ENCODE measurements at places on chromosomes 3 and 15.

- DNase-seq: no peak
- no peaks in the 10 kb centered on the region for H3K27me3 ChIP-seq
- peaks cover 2% of the 10 kb centered on the region for H3K36me3 ChIP-seq
- no peak overlapping the region for H3K4me3 ChIP-seq
- no peak overlapping the region for H3K27ac ChIP-seq
Observed at GRCh38 chr3:143525408-143525807, 322.9 kb downstream of the SLC9A9 start.

GRCh38 chr3:196496183-196496582 is 7.4 kb downstream of the RNF168 start:
- no peaks in the 10 kb centered on the region for H3K27me3 ChIP-seq
- peak overlapping the region; percentile 63 for H3K27ac ChIP-seq
- DNase-seq: no peak
- H3K4me3 ChIP-seq: no peak overlapping the region

GRCh38 chr3:187849016-187849654 is 103.9 kb upstream of the BCL6 start:
- no peaks in the 10 kb centered on the region for H3K27me3 ChIP-seq
- H3K4me1 ChIP-seq: peaks cover 9% of the 10 kb centered on the region
- H3K27ac ChIP-seq: no peak overlapping the region
- peaks cover 2% of the 10 kb centered on the region for H3K36me3 ChIP-seq
- no peak for DNase-seq
- no peak overlapping the region for H3K4me3 ChIP-seq

DNA sequence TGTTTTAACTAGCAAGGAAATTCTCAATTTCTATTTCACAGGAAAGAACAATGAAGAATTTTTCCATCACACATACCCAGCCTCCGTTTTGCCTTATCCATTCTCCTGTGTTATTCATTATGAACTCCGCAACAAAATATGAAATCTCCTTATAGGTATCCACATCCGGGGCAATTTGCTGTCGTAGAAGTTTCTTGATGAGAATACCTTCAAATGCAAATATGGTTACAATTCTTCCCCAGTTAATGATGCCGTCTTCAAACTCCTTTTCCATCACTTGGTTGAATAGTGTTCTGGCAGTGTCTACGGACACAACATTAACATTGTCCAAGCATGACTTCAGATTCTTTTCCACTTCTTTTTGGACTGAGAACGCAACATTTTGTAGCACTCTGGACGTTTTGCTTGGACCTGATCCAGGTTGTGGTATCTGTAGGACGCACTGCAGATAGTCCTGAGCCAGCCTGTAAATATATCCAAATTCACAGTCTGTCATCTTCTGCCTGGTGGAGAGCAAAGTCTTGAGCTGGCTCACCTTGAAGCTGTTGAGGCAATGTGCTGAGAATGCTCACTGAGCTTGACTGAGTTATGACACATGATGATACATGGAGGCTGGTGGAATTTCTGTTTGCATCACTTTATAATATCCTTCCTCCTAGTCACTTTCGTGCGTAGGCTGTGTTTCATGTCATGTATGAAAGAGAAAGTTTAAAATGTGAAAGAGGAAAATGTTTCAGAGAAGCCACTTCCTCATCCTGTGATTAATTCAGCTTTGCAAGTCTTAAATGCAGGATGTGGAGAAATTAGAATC is at the start of gene BCL2A1:
BCL2A1 (minus strand) TSS at position 573 of the 811 bp plus-strand sequence; CDS start at position 496, 77 bp downstream.
- no peaks in the 10 kb centered on the region for H3K27me3 ChIP-seq
- H3K36me3 ChIP-seq: peaks cover 8% of the 10 kb centered on the region
- H3K4me3 ChIP-seq: peak within 1 kb of the TSS; percentile 94
- peak within 1 kb of the TSS; percentile 98 for H3K27ac ChIP-seq
- DNase-seq: peak; percentile 49

GRCh38 chr15:99126930-99127329 is 22.1 kb downstream of the SYNM start:
- H3K27me3 ChIP-seq: no peaks in the 10 kb centered on the region
- no peaks in the 10 kb centered on the region for H3K4me1 ChIP-seq
- H3K36me3 ChIP-seq: peaks cover 35% of the 10 kb centered on the region
- DNase-seq: no peak

DNA sequence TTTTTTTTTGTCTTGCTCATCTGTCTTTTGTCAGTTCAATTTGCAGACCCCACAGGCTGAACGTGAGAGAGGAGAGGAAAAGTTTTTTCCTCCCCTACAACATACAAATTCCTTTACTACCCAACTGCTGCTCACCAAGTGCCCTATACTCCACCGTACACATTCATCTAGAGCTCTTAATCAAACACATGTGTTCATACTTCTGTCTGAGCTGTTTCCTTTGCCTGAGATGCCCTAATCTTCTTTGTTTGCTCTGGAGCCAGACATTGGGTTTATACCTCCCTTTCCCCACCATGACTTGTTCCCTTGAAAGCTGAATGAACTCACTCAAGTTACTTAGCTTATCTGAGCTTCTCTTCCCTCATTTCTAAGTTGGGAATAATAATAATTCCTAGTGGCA is 122.7 kb upstream of the RASGRP1 start:
- peaks cover 2% of the 10 kb centered on the region for H3K36me3 ChIP-seq
- no peaks in the 10 kb centered on the region for H3K27me3 ChIP-seq
- peak overlapping the region; percentile 51 for H3K27ac ChIP-seq
- H3K4me3 ChIP-seq: peak overlapping the region; percentile 2
- peaks cover 69% of the 10 kb centered on the region for H3K4me1 ChIP-seq

GRCh38 chr3:45218578-45219390 is 7.3 kb downstream of the TMEM158 start:
- no peak overlapping the region for H3K4me3 ChIP-seq
- H3K27ac ChIP-seq: no peak overlapping the region
- no peak for DNase-seq
- H3K27me3 ChIP-seq: peaks cover 90% of the 10 kb centered on the region
- H3K4me1 ChIP-seq: peaks cover 2% of the 10 kb centered on the region
- no peaks in the 10 kb centered on the region for H3K36me3 ChIP-seq

DNA sequence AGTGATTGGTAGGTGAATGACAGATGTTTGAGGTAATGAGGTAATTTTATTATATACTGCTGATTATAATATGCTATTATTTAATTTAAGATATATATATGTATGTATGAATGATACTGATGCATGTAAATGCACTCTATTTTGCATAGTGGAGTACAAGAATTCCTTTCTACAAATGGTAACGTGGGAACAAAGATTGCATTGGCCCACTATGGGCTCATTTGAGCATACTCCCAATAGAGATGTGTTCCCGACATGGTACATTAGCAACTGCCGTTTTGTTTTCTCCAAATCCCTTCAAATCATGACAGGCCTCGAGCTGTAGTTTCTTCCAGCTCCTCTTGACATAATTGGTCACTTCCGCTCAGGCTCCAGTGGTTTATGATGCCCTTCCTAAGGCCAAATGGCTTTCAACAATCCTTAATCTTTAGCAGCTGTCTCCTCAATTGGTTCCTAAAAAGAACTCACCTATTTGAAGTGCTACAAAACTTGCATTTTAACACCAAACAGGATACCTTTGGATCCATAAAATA is 266.1 kb downstream of the ADAMTSL3 start:
- no peak for DNase-seq
- H3K27me3 ChIP-seq: no peaks in the 10 kb centered on the region
- no peaks in the 10 kb centered on the region for H3K36me3 ChIP-seq
- no peak overlapping the region for H3K27ac ChIP-seq

DNA sequence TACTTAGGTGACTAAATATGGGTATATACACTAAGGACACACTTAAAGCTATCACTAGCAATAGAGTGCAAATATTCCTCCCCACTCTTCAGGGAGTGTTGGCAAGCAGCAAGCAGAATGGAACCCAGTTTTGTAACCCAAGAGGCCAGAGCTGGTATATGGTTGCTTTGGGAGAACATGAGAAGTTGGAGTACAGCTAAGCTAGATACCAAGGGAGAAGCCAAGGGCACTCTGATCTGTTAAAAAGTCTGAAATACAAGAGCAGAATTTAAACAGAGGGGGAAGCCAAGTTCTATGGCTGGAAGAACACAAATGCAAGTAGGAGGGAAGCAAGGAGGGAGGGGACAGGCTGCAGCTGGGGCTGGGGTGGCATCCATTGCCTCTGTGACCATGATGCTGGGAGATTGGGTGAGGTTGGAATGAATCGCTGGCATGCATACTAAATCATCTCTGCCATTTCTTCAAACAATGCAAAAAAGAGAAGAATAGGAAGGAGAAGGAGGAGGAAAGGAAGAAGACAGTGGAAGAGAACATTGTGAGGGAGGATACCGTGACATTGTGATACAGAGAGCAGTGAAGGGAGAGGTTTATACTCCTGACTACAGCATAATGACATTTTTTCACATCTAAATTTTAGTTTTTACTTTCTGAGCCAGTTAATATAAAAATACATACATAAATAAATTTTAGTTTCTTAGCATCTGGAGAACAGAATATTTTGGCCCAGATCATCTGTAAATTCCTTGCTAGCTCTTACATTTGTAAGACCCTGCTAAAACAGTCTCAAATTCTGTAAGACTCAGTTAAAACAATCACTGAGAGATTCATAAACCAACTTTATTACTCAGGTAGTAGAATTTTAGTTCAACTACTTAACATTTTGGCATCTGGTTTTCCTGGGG is 9.0 kb upstream of the ANXA2 start:
- H3K36me3 ChIP-seq: no peaks in the 10 kb centered on the region
- no peak for DNase-seq
- no peaks in the 10 kb centered on the region for H3K27me3 ChIP-seq
- H3K4me3 ChIP-seq: no peak overlapping the region
- no peak overlapping the region for H3K27ac ChIP-seq

GRCh38 chr3:156659260-156659659 is 15.1 kb upstream of the TIPARP start:
- H3K27me3 ChIP-seq: no peaks in the 10 kb centered on the region
- DNase-seq: no peak
- no peaks in the 10 kb centered on the region for H3K36me3 ChIP-seq
- peaks cover 3% of the 10 kb centered on the region for H3K4me1 ChIP-seq
- H3K27ac ChIP-seq: no peak overlapping the region
- no peak overlapping the region for H3K4me3 ChIP-seq

- H3K4me1 ChIP-seq: no peaks in the 10 kb centered on the region
- no peak overlapping the region for H3K4me3 ChIP-seq
- no peaks in the 10 kb centered on the region for H3K27me3 ChIP-seq
Observed at GRCh38 chr3:193271101-193271840, 30.2 kb downstream of the PLAAT1 start.

- no peaks in the 10 kb centered on the region for H3K36me3 ChIP-seq
- no peaks in the 10 kb centered on the region for H3K4me1 ChIP-seq
- H3K27ac ChIP-seq: no peak overlapping the region
- H3K4me3 ChIP-seq: no peak overlapping the region
- H3K27me3 ChIP-seq: peaks cover 26% of the 10 kb centered on the region
- DNase-seq: no peak
Observed at GRCh38 chr15:86268558-86268957, 188.9 kb downstream of the AGBL1 start.

DNA sequence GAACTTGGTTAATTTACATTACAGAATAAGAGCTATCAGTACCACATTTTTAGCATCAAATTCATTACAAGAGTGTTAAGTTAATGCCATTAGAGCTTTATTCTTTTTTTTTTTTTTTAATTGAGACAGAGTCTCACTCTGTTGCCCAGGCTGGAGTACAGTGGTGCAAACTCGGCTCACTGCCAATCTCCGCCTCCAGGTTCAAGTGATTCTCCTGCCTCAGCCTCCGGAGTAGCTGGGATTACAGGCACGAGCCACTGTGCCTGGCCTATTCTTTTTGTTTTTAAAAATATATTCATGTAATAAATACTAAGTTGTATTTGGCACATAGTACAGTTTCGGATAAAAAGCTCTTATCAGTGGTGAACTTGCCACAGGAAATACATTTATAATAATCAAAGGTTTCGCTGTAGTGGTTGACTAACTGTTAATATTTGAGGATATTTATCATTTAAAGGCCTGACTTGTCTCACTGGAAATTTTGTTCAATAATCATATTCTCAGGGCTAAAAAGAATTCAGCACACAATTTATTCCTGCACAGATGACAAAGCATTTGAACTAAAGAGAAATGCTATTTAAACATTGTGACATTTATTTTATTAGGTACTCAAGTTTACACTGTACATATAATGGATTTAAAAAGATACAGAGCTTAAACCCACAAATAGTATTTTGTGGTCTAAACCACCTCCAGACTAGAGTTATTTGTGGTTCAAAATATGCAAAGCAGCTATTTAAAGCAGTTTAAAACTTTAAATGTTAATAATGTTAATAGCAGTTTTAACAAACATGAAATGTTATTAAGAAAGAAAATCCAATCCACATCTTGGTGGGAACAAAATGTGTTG is 6.1 kb upstream of the LEKR1 start:
- no peaks in the 10 kb centered on the region for H3K27me3 ChIP-seq
- H3K27ac ChIP-seq: no peak overlapping the region
- peaks cover 12% of the 10 kb centered on the region for H3K36me3 ChIP-seq
- no peak for DNase-seq
- no peak overlapping the region for H3K4me3 ChIP-seq

GRCh38 chr3:39189150-39189958 is 3.0 kb downstream of the XIRP1 start:
- H3K27me3 ChIP-seq: no peaks in the 10 kb centered on the region
- peaks cover 11% of the 10 kb centered on the region for H3K4me1 ChIP-seq
- no peak for DNase-seq
- peaks cover 2% of the 10 kb centered on the region for H3K36me3 ChIP-seq
- no peak overlapping the region for H3K4me3 ChIP-seq

DNA sequence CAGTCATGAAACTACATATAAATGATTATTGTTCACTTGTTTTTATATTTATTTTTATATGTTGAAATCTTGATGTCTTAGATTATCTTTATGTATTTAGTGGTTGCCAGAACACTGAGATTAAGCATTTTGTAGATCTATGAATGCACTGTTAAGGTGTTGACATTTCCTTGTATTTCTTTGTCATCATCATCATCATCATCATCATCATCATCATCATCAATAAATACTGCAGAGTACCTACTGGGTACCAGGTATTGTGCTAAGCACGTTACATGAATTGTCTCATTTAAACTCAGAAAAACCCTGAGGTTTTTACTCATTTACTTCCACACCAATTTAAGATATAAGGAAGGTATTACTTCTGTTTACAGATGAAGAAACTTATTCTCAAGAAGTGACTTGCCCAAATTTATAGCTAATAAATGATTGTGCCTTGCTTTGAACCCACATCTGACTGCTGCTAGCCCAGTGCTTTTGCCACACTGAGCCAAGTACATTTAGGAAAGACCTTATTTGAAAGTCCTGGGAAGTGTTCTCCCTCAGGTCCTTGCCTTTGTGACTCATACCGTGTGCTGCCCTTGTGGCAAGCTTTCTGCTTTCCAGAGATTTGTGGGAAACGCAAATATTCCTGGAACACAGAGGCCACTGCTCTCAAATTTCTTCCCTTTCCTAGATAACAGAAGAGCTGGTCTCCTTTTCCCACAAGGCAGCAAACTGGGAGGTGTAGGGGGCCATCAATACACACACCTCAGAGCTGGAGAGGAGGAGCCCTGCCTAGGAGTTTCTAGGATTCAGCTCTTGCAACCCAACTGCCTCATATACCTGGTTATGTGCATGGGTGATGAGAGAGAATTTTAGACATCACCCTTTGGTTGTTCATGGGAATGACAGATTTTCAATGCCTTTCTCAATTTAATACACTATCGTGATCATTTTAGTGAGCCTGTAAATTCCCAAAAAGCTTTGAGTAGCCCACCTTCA is 115.4 kb upstream of the C15orf61 start:
- H3K27ac ChIP-seq: no peak overlapping the region
- no peak for DNase-seq
- H3K4me3 ChIP-seq: no peak overlapping the region
- H3K36me3 ChIP-seq: no peaks in the 10 kb centered on the region

All from effector memory CD8-positive, alpha-beta T cell (primary cell).